Suppressor macrophage treated with lipopolysaccharide for 1 hour (primary cell): ENCODE measurements at places on chromosomes 1 and 21.

GRCh38 chr1:228697207-228698016 is 37.9 kb upstream of the RHOU start:
- peak; percentile 59 for DNase-seq

DNA sequence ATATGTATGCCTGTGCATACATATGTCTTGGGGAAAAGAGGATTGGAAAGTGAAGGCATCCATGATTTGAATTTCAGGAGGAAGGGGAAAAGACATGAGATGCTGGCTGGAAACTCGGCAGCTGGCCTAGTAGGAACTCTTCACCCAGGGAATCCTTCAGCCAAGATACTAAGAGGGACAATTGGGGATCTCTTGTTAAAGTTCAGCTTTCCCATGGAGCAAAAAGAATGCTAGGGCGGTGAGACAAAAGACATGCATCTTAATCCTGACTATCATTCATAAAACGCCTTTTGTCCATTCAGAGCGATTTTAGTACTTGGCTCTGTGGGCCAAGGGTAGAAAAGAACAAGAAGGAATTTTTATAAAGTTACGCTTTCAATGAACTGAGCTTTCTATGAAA is 20.5 kb downstream of the PDPN start:
- DNase-seq: no peak

DNA sequence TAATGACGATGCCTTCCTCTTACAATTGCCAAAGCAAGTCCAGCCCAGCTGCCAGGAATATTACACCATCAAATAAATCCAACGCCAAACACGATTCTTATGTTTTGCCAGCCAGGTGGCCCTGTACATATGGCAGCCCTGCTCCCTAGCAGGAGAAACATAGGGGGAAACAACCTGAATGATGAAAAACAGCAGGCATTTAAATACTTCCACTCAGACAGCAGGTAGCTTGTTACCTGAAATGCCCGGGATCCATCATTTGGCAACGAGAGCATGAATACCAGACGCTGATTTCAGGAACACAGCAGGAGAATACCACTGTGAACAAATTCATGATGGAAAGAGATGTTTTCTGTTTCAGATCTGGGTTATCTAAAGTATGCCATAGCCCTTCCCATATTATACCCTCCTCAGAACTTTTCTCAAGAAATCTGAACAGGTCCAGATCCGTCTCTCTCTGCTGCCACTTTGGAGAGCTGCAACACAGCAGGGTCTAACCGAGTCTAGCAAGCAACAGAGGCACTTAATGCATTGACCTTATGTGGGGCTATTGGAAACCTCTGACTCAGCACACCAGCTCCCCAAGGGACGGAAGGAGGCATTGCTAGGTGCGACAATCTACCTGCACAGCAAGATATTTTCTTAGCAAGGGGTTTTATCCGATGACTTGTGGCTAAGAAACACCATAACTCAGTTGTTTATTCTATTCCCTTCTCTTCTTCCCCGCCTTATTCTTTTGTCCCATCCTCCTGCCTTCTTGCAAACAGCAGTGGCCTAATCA is 166.3 kb downstream of the BARHL2 start:
- DNase-seq: no peak

DNA sequence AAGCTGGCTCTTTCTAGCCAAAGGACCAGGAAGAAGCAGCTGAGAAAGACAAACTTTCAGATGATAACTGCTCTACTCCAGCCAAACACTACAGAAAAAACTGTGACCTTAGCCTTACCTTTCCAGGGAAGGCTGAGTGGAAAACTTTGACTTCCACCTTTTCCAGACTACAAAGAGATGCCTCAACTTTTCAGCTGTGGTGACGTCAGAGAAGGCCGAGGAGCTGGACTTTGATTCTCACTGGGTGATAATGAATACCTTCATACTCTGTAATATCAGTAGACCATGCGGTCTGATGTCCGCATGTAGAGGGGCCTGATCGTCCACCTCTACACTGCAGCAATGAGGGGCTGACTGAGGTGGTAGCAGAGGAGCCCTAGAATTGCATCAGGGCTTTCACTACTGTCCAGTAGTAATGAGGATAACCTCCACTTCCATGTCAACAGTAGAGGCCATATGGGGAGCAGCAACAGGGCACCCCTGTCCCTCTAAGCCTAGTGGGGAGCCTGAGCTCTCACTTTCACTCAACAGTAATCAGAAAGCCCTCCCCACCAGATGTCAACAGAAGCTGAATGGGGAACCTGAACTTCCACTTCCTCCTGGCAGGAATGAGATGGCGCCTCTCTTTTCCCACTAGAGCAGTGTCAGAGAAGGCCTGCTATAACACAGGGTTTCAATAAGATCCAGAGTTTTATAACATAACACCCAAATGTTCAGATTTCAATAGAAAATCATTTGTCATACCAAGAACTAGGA is 28.4 kb upstream of the PADI1 start:
- DNase-seq: peak; percentile 44

- DNase-seq: peak; percentile 12
Measured at GRCh38 chr1:92599184-92599583, 112.5 kb upstream of the GFI1 start.

- peak; percentile 94 for DNase-seq
Measured at GRCh38 chr1:151945725-151946722, 36.7 kb upstream of the THEM4 start.

- no peak for DNase-seq
Measured at GRCh38 chr1:26701266-26701994, 5.6 kb downstream of the ARID1A start.

DNA sequence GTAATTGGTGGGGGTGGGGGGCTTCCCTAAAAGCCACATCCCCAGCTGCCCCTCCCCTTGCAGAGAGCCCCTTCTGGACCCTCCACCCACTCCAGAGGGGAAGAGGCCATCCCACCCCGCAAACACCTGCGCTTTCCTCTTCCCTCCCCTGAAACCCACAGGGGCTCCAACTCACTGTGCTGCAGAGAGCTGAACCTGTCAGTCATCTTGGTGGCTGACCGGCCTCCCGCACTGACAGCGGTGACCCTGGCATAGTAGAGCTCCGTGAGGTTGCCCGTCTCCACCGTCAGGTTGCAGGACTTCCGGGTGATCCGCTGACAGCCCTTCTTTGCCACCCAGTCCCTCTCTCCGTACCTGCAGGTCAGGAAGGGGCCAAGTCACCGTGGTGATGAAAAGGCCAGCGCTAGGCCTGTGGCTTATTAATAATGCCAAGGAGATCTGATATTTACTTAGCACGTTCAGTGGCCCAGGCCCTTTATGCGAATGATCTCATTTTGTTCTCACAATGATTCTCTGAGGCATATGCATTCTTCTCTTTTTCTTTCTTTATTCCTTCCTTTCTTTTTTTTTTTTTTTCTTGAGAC is 5.9 kb downstream of the IL22RA1 start:
- no peak for DNase-seq

- DNase-seq: peak; percentile 43
Measured at GRCh38 chr1:22607154-22607553, 29.3 kb upstream of the C1QA start.

DNA sequence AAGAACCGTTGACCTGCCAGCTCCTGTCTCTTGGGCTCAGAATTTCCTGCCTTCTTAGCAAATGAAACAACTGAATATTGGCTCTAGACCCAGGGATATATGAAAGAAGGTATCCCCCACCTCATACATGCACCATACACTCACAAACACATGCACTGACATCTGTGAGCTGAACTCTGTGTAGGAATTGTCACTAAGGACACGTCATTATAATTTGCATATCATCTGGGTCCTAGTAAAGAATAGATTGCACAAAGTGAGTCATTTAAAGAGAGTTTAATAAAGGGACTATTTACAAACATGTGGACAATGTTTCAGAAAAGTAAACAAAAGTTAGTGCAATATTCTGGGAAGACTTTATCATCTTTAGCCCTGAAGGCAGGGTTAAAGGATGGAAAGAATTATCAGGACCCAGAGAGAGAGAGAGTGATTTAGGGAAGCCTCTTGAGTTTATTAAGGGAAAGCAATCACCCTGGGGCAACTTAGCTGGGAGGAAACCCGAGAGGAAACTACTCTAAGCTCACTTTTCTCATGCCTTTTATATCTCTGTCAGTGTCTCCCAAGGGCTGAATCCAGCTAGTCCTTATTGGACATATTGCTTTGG is 74.1 kb upstream of the PLA2G4A start:
- DNase-seq: no peak

- peak; percentile 73 for DNase-seq
Measured at GRCh38 chr1:72037745-72038343, 244.5 kb downstream of the NEGR1 start.
